Airway epithelial cell (primary cell): ENCODE measurements at places on chromosomes 11 and 22. TPM values are rescaled to one million over a fixed set of nuclear protein-coding genes. Genes with fewer than 3 reads are reported as not detected.

CHRM4 gene
- not detected in 2 replicates for total RNA-seq

GGTLC3 gene
- not detected in 2 replicates for total RNA-seq

P4HA3 gene
- 0.09 and 0.71 TPM in 2 replicates for total RNA-seq

SCUBE2 gene
- total RNA-seq = not detected in 2 replicates

OR51B4 gene
- total RNA-seq = not detected in 2 replicates

ACRV1 gene
- total RNA-seq = not detected in 2 replicates

TREH gene
- total RNA-seq = not detected in 2 replicates

LRRC74B gene
- total RNA-seq = not detected in 2 replicates

FDXACB1 gene
- 1.3 and 2.7 TPM in 2 replicates for total RNA-seq

LARGE2 gene
- 25.0 and 27.2 TPM in 2 replicates for total RNA-seq

MUC5AC gene
- total RNA-seq = not detected in 2 replicates

RBFOX2 gene
- 58.8 and 85.0 TPM in 2 replicates for total RNA-seq

OR8D4 gene
- not detected in 2 replicates for total RNA-seq

SSTR3 gene
- total RNA-seq = not detected in 2 replicates

NCF4 gene
- not detected in 2 replicates for total RNA-seq

NXPE1 gene
- total RNA-seq = not detected in 2 replicates

HBB gene
- total RNA-seq = not detected in 2 replicates

ARVCF gene
- total RNA-seq = 16.7 and 19.0 TPM in 2 replicates
